Ascending aorta (tissue), 2 donors: ENCODE measurements at places on chromosomes 12 and 14. TPM values are rescaled to one million over a fixed set of nuclear protein-coding genes. Genes with fewer than 3 reads are reported as not detected.

- DNase-seq: no peak
Observed at GRCh38 chr12:59131462-59131861, 211.2 kb upstream of the LRIG3 start.

- peak; percentile 43 for DNase-seq
Observed at GRCh38 chr14:73785834-73786635, 65.6 kb upstream of the PTGR2 start.

Gene SDR9C7
- not detected for total RNA-seq

Gene CHGA
- total RNA-seq: 0.32 TPM

DNA sequence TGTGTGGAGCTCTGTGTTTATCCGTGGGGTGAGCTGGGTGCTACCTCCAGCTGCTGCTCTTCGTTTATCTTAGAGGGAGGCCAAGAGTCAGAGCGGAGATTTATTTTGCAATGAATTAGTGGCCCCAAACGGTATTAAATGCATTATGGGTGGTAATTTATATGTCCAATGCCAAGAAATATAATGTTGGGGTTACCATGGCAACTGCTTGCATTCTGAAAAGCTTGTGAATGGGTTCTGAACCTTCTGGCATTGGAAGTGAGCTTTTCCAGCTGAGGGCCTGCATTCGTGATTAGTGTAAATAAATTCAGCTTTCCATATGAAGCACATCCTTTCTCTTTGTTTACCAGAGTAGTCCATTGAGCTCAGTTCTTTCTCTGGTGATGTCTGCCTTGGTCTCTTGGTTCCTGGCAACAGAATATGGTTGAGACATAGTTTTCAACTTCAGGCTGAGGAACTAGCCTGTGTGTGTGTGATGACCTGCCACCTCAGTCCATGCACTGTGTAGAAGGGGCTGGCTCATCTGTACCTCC, 51.8 kb downstream of the TRAF3 start:
- no peak for DNase-seq

DNA sequence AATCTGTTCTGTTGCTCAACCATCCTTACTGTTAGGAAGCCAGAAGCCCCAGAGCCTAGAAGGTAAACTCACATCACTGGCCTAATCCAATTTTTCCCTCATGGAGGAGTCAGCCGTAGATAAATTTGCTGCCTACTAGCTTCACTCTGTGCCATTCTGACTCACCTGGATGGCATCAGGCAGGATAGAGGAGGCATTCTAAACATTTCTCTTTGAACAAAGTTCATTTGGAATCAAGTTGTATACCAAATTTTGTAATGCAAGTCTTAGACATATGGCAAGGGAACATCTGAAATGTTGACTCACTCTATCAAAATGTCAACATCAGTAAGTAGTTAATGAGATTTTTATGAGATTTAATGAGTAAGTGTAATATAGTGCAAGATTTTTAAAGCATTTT, 13.6 kb upstream of the TBC1D30 start:
- DNase-seq: no peak

Gene TBX5
- not detected for total RNA-seq

DNA sequence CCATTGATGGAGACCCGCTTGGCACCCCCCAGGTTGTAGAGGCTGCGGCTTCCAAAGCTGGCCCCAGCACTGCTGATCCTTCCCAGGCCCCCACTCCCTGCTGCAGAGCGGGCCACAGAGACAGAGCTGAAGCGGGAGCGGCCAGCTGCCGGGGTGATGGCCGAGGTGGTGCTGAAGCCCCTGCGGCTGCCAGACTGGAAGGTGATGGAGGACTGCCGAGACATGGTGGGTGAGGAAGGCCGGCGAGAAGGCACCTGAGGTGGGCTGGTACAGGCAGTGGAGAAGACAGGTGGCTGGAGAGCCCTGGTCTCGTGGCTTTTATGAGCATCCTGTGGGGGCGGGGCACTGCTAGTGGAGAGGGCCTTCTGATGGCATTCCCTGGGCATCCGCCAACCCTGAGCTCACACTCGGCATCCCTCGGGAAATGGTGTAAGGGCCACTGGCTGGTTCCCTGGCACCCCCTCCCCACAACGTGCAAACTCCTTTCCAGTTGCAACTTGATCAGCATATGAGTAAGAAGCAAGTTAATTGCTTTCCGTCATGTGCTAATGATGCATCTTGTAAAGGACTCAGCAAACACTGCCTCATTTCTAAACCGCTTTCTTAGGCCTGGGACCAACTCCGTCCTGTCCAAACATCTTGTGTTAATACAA, at the start of gene KRT75:
KRT75 (minus strand) TSS at position 291 of the 653 bp plus-strand sequence; CDS start at position 224, 67 bp downstream.
- DNase-seq: no peak

Gene KRT83
- total RNA-seq: not detected

- DNase-seq: no peak
Observed at GRCh38 chr12:89884416-89884898, 175.8 kb upstream of the ATP2B1 start.

DNA sequence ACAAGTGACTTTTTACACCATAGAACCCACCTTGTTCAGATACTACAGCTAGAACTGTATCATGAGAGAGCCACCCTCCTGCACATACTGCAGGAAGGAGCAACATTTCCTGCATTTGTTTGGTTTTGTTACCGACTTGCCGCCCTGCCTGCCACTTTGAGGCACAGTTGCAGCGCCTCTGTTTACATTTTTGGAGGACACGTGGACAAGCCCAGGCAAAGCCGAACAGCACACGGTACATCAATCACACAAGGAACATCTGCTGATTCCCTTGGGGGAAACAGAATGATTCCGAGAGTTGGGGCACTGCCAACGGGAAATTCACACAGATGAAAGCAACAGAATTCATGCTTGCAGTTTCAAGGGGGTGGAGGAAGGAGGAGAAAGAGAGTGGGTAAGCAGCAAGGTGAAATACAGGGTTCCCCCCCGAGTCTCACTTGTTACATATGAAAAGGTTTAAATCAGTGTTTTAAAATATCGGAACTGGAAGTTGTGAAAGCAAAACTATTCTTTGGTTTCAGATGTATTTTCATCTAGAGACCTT, 110.7 kb downstream of the BTG1 start:
- peak; percentile 65 for DNase-seq
